ENCODE measurements at places on chromosomes 1 and 21.

- no peak for DNase-seq
These were observed 75.7 kb downstream of the PTPN14 start for GRCh38 chr1:214475746-214476145.

DNA sequence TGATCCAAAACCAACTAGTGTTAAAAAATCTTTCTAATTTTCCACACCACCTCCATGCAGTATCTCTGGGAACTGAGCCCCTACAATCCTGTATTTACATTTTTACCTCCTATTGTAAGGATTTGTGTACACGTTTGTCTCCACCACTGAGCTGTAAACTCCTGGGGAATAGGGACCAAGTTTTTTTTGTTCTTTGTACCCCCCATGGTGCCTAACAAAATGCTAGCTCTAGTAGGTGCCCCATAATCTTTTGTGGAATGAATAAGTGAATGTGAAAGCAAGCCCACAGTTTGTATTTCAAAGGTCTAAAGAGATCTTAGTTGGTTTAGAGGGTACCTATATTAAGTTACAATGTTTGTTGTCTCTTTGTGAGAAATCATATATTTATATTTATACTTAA is 879 bp upstream of the WLS start:
- DNase-seq = no peak

GRCh38 chr21:33332143-33332542 is 7.4 kb downstream of the IFNAR1 start:
- DNase-seq = no peak

DNA sequence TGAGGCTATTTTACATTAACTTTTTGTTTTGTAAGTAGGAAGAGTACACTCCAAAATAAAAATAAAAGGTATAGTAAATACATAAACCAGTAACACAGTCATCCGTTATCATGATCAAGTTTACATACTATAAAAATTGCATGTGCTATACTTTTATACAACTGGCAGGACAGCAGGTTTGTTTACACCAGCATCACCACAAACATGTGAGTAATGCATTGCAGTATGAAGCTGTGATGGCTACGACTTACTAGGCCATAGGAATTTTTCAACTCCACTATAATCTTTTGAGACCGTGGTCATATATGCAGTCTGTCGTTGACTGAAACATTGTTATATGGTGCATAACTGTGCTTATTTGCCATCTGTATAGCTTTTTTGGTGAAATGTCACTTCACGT is 106.2 kb downstream of the CENPF start:
- DNase-seq = no peak

DNA sequence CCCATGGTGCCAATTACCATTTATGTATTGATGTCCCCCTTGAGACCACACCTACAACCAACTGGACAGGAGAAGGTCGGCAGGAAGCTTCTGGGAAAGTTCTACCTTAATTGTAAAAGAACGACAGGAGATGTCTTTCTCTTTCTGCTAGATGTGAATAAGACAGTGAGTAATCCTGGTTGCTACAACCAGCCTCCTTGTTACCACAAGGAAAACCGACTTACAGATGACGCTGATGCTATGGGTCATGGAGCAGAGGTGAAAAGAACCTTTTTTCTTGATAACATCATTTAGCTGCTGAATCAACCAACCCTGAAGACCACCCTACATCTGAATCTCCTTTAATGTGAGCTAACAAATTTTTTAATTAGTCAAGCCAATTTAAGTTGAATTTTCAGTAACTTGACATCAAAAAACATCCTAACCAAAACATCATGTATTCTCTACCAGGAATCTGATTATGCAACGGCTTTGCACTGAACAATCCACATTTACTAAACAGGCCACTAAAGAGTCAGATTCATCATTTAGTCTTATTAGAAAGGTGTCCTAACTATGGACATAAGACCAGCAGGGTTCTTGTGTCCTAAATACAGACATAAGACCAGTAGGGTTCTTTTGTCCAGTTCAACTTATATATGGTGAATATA is 23.0 kb downstream of the RGS2 start:
- no peak for DNase-seq

DNA sequence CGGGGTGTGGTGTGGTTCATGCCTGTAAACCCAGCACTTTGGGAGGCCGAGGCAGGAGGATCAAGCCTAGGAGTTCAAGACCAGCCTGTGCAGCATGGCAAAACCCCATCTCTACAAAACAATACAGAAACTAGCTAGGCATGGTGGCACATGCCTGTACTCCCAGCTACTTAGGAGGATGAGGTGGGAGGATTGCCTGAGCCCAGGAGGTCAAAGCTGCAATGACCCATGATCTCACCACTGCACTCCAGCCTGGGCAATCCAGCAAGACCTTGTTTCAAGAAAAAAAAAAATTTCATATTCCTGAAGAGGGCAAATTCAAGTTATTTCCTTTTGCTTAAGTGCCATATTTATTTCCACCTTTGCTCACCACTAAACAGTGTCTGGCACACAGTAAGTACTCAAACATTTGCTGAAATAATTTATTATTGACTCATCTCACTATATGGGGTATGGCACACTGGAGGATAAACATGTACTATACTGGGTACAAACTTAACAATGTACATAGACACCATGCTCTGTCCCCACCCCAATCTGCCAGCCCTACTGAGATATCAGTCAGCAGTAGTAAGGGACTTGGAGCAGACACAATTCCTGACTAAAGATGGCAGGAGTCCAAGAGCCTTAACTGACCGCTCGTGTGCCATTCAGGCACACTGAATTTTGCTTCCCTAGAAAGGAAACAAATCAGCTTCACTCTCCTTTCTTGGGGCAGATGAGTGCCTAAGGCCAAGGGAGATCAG is 15.5 kb downstream of the MEAF6 start:
- no peak for DNase-seq

DNA sequence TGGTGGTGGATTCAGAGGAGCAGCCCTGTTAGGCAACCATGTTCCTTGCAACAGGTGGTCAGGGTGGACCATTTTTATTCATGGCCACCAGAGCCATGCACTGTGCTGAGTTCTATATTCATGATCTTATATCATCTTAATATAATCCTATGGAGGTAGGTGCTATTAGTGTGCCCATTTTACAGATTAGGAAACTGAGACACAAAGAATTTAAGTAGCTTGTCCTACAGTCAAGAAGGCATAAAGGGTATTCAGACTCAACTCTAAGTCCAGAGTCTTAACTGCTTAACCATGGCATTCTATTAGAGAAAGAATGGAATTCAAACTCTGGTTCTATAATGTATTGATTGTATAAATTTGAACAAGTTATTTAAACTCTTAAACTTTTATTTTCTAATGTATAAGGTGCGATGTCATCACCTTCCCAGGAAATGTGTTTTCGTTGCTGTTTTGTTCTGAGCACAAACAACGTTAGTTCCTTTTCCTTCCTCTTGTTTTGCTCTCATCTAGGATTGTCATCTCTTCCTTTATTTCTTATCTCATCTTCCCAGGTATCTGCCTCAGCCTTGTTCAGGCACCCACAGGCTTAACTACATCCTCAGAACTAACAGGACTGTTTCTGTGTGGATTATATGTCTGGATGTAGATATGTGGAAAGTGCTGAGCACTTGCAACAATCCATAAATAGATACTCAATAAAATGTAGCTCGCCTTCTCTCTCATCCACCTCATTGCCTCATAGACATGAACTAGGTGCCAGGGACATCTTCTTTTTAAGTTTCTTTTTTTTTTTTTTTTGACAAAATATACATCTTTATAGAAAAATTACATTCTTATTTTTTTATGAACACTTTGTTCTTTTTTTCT is 207.1 kb downstream of the NFIA start:
- DNase-seq = no peak

- no peak for DNase-seq
These were observed 62.6 kb downstream of the CASQ2 start for GRCh38 chr1:115705963-115706362.

- DNase-seq = no peak
These were observed 5.9 kb downstream of the FOXD2 start for GRCh38 chr1:47443530-47444296.

- no peak for DNase-seq
These were observed 77.3 kb upstream of the NEK7 start for GRCh38 chr1:198079432-198079951.

- no peak for DNase-seq
These were observed 3.9 kb downstream of the CNTN2 start for GRCh38 chr1:205046870-205047269.

- DNase-seq = no peak
These were observed 8.6 kb upstream of the IL20 start for GRCh38 chr1:206856674-206857464.

DNA sequence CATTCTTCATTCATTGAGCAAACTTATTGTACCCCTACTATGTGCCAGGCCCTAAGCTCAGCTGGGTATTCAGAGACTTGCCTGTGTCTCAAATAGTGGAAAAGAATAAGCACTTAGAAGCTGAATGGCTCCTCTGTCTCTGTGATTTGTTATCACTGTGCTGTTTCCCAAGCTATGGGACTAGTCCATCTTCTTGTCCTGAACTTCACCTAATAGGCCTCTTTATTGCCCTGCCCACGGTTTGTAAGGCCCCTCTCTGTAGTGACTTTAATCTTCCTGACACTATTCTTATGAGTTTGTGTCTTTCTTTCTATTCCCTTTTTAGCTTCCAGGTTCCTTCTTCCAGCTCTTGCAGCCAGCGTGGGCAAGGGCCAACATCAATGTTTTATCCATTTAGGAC is 85.4 kb upstream of the LPGAT1 start:
- no peak for DNase-seq

- DNase-seq = no peak
These were observed 73.2 kb downstream of the CD58 start for GRCh38 chr1:116497656-116498055.

DNA sequence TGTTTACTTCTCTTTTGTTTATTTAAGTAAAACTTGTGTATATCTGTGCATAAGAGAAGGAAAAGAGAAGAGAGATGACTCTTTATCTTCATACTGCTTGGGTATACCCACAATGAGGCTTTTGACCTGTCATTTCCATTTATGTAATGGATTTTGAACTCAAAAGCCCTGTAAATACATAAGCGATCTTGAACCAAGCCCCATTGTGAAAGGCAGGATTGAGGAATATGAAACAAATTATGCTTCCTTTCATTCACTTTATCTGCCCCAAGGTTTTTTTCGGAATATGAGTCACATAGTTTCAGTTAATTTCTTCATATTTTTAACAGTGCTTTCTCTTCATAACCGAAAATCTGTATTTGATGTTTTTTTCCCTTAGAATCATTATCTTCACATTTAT is 21.4 kb downstream of the CNST start:
- no peak for DNase-seq

DNA sequence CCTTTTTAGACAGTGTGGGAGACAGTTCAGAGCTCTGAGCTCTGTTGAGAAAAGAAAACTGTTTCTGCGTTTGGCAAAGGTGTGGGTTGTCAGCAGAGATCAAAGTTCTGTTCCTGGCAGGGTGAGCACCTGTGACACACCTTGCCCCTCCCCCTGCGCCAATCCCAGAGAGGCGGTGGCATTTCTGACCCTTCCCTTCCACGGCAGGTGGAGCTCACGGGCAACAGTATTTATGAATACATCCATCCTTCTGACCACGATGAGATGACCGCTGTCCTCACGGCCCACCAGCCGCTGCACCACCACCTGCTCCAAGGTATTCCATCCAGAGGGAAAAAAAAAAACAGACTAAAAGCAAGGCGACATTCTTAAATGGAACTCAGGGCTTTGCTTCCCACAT is 20.7 kb downstream of the SIM2 start:
- no peak for DNase-seq

DNA sequence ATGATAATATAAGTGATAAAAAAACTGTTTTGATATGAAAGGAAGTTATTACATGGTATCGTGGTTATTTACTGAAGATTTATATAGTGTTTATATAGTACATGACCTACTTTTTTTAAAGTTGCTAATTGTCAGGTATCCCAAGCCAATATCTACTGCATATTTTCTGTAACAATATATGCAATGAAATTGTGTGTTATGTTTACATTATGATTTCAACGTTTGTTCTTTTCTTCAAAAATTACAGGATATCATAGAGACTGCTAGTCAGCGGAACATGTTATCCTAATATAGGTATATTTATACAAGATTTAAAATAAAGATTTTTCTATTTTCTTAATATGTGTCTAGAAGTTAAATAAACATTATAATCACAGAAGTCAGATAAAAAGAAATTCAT is 167.5 kb upstream of the DPYD start:
- DNase-seq = no peak

GRCh38 chr1:43572538-43572937 is 41.9 kb downstream of the PTPRF start:
- DNase-seq = no peak

- no peak for DNase-seq
These were observed 415.2 kb upstream of the KAZN start for GRCh38 chr1:14183329-14183728.

GRCh38 chr1:216785737-216786136 is 62.5 kb upstream of the ESRRG start:
- DNase-seq = no peak

- DNase-seq = no peak
These were observed 10.7 kb downstream of the GOLPH3L start for GRCh38 chr1:150686275-150686674.

DNA sequence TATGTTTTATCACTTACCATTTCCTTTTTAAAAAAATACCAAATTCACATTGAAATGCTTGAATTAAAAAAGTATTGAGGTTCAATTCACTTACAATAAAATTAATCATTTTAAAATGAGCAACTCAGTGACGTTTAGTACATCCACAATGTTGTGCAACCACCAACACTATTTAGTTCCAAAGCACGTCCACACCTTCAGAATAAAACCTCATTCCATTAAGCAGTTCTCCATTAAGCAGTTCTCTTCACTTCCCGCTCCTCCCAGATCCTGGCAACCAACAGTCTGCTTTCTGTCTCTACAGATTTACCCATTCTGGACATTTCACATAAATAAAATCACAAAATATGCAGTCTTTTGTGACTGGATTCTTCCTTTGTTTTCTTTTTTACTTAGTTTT is 41.3 kb downstream of the GNG4 start:
- no peak for DNase-seq

- no peak for DNase-seq
These were observed 4.9 kb downstream of the CACHD1 start for GRCh38 chr1:64474665-64475439.
